NCI-H1048 (cell line): ENCODE measurements at places on chromosomes 16 and 17.

DNA sequence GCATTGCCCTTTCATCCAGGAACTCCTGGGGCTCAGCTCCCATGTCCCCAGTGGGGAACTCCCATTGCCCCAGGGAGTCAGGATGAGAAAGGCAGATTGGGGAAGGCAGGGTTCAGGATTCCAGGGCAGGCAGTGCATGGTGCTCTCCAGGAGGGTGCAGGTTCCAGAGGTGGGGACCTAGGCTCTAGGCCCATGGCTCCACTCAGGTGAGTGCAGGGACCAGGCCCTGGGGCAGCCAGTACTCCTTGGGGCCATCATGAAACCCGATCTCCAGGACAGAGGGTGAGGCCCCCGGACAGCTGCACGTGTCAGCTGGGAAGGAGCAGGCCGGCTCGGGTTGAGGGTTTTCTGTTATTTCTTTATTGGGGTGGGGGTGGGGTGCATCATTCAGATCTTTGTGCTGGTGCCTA lies 1.3 kb upstream of the MTSS2 start:
- no peak for DNase-seq

DNA sequence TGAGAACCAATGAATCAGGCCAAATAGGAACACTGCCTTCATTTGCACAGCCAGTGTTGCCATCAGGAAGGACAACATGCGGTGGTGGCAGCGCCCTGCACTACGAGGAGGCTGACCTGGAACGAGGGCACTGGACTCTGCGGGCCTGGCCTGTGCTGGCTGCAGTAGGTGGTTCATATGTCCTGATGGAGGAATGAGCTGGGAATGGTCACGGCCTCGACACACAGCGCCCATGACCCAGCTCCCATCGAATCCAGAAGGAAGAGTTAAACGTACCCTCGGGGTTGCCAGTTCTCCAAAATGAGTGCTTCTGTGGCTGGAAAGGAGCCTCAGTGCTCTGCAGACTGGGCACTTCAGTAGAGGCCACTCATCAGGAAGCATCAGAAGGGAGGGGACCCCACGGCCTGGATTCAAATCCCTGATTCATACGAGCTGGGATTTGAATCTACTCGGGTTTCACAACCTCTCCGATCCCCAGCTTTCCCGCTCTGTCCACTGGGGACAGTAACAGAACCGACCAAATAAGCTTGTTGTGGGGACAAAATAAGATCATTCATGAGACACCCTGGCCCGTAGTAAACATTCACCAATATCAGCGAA lies 85.5 kb downstream of the ZDHHC7 start:
- DNase-seq = no peak

GRCh38 chr17:18332909-18333489 lies 17.9 kb downstream of the SMCR8 start:
- DNase-seq = no peak

GRCh38 chr17:6555331-6556120 lies 829 bp downstream of the PITPNM3 start:
- DNase-seq = no peak

GRCh38 chr17:29590411-29591145 lies 1.1 kb upstream of the GIT1 start:
- DNase-seq = no peak

- no peak for DNase-seq
Observed at GRCh38 chr16:63223851-63224250, 1187.6 kb upstream of the CDH8 start.

DNA sequence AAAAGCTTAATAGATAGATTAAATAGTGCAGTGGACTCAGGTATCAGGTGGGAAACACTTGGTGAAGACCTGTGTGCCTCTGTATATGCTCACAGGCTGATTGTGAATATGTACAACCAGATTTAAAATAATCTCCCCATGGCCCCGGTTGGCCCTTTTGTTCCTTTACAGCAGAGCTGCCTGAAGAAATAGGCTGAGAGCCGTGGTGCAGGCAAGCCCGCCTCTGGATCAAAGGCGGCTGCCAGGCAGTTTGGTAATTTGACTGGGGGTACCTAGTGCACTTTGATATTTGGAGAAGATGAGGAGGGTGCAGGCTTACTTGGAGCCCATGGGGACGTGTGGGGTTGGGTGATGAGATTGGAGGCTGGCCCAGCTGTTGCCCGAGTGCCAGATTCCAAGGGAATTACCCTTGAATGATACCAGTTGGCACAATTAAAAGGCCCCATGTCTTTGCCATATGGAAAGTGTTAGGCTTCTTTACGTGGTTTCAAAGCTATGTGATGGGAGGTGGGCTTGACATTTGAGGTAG lies 5.0 kb downstream of the NKD1 start:
- no peak for DNase-seq

DNA sequence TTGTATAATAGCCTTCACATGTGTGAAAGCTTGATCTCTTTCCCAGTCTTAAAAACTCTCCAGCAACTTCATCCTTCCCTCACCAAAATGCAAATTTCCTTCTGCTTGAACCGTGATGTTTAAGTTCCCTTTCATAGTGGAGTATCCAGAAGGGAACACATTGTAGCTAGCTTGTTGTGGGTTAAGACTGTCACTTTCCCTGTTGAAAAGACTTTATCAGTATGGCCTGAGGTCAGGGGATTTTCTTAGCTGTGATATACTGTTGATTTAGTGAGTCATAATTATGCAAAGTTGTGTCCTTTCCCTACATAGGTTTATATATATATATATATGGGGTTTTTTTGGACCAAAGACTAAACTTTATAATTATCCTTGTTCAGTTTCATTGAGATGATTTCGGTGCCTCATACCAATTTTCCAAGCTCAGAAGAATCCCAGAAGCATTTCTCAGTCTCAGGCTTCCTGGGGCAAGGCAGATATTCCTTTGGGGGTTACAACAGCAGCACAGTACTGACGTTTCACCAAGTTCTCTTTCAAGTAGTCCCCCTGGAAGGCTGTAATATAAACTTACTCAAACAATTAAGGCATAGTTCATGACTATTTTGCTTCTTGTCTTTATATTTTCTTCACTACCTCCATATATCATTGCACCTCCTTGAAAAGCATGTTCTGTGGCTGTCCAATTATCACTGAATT lies 35.7 kb downstream of the ESRP2 start:
- no peak for DNase-seq

DNA sequence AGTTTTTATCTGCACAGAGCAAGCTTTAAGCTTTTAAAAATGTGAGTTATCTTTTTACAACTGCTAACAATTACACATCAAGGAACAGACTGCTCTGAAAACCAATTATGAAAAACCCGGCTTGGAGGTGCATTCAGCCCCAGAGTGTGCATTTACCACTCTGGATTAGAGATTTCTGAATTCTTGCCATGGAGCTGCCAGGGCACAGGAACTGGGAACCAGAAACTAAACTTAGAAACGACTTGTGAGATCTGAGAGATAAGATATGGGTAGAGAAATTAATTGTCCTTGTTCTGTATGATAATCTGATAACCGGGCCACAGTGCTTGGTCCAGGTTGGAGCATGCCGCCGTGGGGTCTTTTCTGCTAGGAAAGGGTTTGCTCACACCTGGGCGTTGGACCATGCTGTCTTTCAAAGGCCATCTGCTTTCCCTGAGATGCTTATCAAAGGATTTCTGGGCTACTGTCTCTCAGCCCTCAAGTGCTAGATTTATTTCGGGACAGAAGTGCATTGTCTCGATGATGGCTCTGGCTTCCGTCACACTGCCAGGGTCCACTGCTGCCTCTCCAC lies 210.0 kb downstream of the MAF start:
- DNase-seq = no peak

GRCh38 chr17:11252146-11252545 lies 11.1 kb downstream of the SHISA6 start:
- DNase-seq = no peak

GRCh38 chr16:58732545-58733247 lies 1.4 kb downstream of the GOT2 start:
- DNase-seq = no peak

DNA sequence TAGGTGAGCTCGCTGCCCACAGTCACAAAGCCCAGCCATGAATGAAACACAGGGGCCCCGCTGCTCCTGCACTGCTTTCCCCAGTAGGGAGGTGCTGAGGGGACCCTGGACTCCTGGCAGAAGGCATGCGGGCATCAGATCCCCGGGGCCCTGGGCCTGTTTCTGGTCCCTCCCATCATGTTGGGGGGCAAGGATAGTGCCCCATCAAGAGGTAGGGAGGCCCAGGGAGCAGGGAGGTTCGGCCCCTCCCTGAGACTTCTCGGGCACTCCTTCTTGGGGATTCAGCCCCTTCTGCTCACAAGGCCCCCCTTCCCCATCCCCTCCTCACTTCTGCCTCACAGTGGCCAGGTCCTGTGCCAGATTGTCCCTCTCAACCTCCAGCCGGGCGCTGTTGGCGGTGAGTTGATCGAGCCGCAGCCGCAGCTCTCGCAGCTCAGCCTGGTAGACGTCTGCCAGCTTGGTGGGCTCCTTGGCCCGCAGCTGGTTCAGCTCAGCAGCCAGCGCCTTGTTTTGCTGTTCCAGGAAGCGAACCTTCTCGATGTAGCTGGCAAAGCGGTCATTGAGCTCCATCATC lies 515 bp downstream of the GFAP start:
- no peak for DNase-seq

GRCh38 chr17:4881761-4882555 lies 17.4 kb upstream of the C17orf107 start:
- peak; percentile 84 for DNase-seq

DNA sequence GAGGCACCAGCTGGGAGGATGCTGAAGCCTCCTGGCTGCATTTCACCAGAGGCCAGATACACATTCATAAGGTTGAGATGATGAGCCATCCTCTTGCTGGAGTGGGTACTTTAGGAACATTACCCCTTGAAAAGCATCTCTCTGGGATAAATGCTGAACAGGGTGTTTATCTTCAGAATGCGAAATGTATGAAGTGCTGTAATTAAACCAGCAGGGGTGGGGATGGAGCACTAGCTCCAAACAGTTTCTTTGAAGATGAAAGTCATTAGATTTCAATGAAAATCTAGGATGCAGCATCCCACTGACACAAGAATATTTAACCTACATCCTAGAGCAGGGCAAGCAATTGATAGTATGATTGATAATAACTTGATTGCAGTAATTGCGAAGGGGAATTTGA lies 158.1 kb downstream of the CYLD start:
- DNase-seq = no peak

GRCh38 chr17:40608061-40608581 lies 39.5 kb downstream of the SMARCE1 start:
- DNase-seq = no peak

DNA sequence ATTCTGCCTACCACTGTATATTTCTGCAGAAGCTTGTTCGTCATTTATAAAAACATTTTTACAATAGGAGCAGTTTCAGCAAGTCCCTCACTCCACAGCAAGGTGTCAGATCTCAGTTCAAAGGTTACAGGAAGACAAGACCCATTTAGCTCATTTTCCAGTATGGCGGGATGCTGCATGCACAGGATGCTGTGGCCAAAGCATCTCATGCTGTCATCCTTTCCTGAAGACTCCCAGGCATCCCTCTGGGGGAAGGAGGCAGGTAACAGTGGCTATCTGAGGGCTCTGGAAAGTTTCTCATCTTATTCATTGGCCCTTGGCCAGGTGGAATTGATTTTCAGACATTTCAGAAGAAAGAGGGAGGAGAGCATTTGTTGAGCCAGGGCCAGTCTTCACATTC lies 539.3 kb upstream of the CDH5 start:
- no peak for DNase-seq

DNA sequence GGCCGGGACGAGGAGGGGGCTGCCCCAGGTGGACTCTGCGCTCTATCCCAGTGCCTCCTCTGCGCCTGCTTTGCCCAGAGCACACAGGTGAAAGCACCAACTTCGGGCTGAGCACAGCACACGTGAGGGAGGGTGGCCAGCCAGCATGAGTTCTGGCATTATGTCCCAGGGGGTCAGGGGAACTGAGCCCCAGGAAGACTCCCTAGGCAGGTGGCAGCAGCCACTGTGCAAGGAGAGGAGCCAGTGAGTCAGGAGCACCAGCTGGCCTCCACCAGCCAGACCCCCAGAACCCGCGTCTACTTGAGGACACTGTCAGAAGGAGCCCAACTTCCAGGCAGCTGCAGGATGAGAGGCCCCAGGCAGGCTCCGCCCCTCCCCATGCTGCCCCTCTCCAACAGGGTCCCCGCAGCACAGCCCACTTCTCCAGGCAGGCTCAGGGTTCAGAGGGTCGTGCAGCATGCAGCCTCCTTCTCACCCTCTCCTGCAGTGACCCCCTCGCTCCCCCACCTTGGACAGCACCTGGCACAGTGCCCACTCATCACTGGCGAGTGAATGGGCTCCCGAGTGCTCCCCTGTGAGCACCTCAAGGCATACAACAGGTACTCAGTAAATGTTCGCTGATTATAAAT lies 44.2 kb upstream of the RASD1 start:
- no peak for DNase-seq

DNA sequence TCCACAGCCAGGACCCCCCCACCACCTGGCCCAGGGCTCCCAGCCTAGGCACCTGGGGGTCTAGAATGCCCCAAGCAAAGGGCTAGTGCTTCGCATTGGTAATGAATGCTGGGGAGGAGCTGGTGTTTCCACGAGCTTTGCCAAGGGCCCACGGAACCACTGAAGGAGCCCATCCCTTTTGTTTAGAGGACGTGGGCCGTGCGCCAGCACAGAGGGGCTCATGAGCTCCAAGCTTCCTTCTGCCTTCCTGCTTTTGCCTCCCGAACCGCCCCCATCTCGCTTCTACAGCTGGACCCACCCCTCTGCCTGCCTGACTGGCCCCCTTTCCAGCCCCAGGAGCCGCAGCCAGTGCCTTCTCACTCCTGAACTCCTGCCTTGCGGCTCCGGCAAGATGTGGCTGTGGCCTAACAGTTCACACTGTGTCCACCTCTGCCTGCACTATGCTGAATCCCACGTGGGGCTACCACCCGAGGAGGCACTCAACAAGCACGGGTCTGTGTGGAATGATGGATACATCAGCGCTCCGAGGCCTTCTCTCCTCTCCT lies 31.8 kb upstream of the RASD1 start:
- DNase-seq = no peak

GRCh38 chr16:66554495-66554894 lies 2.1 kb downstream of the CKLF start:
- no peak for DNase-seq

DNA sequence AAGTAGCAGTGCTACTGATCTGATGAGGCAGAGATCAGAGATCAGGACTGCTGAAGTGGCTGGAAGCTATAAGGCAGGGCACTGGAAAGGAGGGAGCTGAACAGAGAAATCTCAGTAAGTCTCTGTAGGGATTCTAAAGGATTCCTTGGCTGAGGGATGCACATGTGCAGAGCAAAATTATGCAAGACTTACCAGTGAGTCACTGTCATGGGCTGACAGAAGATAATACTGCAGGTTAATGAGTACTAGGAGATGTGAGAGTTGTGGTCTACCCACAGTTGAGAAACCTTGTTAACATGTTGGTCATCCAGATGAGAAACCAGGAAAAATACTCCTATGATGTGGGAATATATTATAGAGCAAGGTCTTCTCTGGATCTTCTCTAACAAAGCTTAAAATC lies 378.1 kb downstream of the HAPSTR1 start:
- DNase-seq = no peak

DNA sequence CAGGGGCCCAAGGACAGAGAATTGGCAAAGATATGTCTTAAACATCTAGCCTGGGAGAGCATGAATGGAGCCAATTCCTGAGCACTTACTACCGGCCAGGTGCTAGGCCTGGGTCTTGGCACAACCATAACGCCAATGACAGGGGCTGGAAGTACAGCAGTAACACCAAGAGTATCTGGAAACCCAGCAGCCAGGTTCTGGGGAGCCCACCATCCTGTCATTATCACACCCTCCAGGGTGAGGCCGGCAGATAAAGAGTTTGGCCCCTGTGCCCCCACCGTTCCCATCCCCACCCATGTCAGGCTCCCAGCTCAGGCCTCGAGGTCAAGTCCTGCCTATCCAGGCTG lies 508 bp upstream of the TMC8 start:
- DNase-seq = no peak

GRCh38 chr17:34319039-34319483 lies at the start of gene CCL8:
Gene CCL8, plus strand, starts transcription at chr17:34319435. Its CDS starts 67 bp downstream, at chr17:34319502.
- no peak for DNase-seq

GRCh38 chr16:48499923-48500381 lies 110.0 kb downstream of the N4BP1 start:
- DNase-seq = no peak
